ENCODE measurements at places on chromosomes 7 and 10.

DNA sequence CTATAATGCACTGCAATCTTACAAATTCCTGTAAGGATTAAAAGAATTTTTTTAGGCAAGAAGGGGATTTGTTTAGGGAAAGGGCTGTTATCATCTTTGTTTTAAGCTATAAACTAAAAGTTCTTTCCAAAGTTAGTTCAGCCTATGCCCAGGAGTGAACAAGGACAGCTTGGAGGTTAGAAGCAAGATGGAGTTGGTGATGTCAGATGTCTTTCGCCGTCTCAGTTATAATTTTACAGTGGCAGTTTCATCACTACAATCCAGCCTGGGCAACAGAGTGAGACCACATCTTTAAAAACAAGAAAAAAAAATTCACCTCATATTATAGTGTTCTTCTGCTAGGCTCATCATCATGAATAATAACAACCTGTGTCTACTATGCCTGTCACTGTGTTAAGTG is 2.1 kb upstream of the TOMM7 start:
- DNase-seq, result no peak

DNA sequence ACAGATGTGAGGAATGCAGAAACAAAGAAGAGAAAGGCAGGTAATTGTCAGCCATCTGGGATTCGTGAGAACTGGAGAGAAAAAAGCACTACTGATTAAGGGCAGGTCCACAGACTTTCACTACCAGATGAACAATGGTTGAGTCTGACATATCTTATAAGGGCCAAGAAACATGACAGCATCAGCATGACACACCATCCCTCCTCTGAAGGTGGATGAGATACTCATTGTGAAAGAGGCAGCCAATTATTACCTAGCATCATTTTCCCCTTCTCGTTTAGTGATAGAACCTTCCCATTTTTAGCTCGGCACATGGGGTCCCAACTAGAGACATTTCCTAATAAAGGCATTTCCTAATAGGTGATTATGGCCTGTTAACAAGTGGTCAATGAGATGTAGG is 19.2 kb upstream of the MET start:
- DNase-seq, result no peak

- DNase-seq, result no peak
Observed at GRCh38 chr10:118035354-118036005, 11.3 kb downstream of the RAB11FIP2 start.

DNA sequence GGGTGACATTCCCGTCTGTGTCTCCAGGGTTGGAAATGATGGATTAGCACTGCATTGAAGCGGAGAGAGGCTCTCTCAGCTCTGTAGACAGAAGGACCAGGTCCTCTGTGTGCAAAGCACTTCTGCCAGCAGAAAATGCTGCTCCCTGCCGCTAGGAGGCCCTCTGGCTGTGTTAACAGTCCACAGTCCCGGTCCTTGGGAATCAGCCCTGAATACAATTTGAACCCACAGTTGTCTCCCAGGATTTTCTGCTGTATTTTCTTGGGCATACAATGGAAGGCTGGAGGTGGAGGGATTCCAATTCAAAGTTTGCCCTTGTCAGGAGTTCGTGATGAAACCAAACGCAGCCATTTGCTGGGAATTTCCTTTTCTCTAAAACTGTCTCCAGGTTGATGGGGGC is 205.2 kb downstream of the GLRX3 start:
- DNase-seq, result no peak

DNA sequence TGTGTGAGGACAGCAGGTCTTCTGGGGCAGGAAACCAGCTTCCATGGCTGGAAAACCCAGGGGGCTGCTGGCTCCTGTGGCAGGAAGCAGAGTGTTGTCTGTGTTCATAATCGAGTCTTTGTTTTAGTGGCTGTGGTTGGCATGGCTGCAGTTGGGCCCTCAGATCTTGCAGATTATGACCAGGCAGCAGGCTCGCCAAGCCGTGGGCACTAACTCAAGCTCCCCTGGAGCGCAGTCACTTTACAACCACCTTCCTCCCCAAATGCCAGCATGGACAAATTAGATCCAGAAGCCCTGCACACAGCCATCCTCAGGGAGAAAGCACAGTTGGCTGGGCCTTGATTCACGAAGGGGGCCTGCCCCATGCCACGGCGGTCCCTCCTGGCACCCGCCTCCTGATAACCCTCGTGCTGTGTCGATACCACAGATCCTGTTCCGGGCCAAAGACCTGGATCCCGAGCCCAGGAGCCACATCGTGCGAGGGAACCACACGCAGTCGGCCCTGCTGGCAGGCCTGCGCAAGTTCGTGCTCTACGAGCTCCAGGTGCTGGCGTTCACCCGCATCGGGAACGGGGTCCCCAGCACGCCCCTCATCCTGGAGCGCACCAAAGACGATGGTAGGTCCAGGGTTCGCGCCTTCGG is 552.5 kb upstream of the FOXK1 start:
- no peak for DNase-seq

- DNase-seq, result no peak
Observed at GRCh38 chr7:137001478-137001877, 133.0 kb downstream of the CHRM2 start.

- DNase-seq, result no peak
Observed at GRCh38 chr7:78845155-78845554, 608.3 kb downstream of the MAGI2 start.

DNA sequence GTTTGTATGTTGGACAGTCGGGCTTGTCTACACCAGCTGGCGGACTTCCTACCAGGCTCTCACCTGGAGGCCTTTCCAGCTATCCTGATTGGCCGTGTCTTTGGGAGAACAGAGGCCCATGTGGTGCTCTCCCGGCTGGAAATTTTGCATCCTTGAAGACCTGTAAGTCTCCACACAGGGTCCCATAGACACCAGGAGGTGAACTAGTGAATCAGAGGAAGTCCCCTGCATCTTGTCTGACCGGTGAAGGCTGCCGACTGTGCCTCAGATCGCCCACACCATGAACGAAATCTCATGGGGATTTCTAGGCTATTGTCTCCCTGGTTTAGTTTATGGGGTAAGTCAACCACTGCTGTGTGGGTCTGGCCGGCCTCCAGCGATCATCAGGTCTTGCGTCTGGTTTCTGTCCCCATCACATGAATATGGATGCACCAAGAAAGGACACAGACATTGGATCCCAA is 108.4 kb upstream of the LYZL2 start:
- no peak for DNase-seq

- DNase-seq, result no peak
Observed at GRCh38 chr10:98261436-98262277, 6.3 kb downstream of the LOXL4 start.

DNA sequence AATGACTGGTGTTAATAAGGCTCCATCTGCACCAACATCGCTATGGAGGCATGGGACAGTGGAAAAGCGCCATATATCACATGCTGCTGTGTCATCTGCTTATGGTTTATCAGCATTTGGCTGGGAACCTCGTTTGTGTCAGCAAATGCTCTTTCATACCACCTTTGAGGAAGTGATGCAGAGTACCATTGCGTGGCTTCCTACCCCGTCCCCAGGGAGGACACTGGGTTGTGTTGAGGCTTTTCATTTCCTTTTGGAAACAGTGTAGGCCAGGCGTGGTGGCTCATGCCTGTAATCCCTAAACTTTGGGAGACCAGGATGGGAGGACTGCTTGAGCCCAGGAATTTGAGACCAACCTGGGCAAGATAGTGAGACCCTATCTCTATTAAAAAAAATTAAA is 6.8 kb downstream of the TACR2 start:
- DNase-seq, result no peak

GRCh38 chr10:29142516-29143314 is 146.2 kb upstream of the LYZL1 start:
- DNase-seq, result no peak

- no peak for DNase-seq
Observed at GRCh38 chr10:132187430-132188138, 836 bp downstream of the DPYSL4 start.

DNA sequence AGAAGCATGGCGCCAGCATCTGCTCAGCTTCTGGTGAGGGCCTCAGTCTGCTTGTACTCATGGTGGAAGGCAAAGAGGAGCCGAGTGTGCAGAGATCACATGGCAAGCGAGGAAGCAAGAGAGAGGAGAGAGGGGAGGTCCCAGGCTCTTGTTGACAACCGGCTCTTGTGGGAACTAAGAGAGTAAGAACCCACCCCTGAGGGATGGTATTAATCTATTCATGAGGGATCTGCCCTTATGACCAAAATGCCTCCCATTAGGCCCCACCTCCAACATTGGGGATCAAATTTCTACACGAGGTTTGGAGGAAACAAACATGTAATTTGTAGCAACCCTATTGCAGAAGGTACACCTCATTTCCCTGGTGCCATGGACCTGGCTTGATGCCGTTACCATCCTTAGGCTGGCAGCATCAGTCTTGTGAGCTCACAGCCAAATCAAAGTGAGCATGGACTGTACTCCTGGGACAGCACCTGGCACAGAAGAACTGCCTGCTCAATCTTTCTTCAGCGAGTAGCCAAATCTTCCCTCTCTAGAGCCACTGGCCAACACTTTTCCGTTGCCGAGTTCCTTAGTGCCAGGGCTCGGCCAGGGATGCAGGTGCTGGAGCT is 6.5 kb downstream of the BTBD16 start:
- no peak for DNase-seq

GRCh38 chr10:75209086-75209920 is 1.3 kb upstream of the VDAC2 start:
- DNase-seq, result no peak

DNA sequence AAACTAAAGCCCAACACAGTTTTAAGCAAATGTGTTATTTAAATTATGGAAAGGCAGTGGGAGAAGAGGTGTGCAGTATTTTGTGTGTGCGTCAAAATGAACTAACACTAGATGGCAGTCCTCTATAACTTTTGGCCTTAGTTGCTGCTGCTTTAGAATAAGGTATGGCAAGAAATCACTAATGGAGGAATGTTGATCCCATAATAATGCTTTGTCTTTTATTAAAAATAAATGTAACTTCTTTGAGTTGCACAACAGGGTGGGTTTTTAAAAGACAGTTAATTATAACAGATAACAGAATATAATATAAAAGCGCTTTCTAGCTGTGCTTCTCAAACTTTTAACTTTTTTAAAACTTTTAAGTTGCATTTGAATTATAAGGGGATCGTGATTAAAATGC is 56.4 kb downstream of the BBS9 start:
- no peak for DNase-seq

DNA sequence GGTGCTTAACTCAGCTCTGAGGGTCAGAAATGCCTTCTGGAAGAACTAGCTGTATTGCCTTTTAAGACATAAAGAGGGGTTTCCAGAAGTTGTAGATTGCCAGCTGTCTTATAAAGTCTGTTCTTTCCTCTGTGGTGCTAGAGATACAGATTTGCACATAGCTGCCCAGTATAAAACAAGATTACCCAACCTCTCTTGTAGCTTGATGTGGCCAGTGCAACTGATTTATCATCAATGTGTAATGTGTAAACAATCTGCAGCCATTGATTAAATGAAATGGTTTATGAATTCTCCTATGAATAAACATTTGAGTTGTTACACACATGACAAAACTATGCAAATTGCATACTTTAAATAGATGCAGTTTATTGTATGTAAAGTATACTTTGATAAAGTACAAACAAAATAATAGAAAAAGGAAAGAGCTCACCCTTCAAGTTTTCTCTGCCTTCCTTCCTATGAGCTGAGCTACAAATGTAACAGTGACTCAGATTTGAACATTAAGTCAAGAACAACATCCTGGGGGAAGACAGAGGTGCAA is 195.2 kb downstream of the TMEM26 start:
- DNase-seq, result no peak

GRCh38 chr7:55546814-55547213 is 25.5 kb downstream of the VOPP1 start:
- no peak for DNase-seq

GRCh38 chr7:28988810-28989209 is 30.7 kb upstream of the TRIL start:
- no peak for DNase-seq

DNA sequence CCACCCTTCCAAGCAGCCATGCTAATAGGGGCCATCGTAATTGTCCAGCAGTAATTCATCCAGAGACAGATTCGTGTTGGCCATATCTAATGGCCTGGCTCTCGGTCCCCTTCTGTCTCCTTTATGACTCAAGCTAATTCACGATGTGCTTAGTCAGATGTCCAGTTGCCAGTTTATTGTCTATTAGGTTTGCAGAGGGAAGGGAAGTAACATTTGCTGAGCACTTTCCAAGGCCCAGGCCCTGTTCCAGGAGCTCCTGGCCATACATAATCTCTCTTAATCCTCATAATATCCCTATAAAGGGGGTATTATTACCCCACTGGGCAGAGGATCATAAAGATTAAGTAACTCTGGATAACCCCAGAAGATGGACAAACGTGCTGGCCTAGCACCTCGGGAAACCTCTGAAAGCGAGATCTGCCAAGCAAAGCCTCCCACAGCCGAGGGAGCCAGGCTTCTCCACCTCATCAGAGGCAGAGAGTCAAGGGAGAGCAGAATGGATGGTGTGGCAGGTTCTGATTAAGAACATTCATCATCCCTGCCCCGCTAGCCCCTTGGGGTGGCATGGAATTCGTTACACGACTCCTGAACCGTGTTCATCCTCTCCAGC is 153.7 kb downstream of the PLXNA4 start:
- DNase-seq, result no peak

DNA sequence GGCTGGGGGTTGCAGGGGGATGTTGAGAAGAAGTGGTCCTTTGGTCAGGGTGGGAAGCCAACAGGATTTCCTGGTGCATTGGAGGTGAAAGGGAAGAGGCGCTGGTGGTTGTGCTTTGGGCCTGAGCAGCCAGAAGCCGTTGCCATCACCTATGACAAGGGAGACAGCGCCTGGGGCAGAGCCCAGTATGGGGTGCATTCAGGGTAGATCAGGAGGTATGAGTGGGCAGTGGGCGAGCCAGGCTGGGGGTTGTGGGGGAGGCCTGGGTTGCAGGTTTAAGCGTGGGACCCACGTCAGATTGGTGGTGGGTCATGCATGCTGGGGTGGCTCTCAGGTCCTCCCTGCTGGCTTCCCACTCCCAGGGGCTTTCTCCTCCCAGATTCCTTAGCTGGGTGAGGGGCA is 6.3 kb upstream of the PILRB start:
- DNase-seq, result no peak
